Cardiac septum (tissue), 1 donor: ENCODE measurements at places on chromosomes 13 and 19. TPM values are rescaled to one million over a fixed set of nuclear protein-coding genes. Genes with fewer than 3 reads are reported as not detected.
A peak's percentile ranks its signal among the peaks of the same experiment; 100 is the strongest.

DNA sequence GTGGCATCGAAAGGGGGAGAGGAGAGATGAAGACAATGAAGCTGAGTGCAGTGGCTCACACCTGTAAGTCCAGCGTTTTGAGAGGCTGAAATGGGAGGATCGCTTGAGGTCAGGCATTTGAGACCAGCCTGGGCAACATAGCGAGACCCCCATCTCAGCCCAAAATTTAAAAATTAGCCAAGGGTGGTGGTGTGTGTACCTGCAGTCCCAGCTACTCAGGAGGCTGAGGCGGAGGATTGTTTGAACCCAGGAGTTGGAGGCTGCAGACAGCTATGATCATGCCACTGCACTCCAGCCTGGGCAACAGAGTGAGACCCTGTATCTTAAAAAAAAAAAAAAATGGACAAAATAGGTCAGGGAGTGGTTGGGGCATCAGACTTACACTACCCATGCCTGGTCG, 7.6 kb downstream of the RDH8 start:
- no peak for DNase-seq

- DNase-seq: no peak
These were observed 317.8 kb downstream of the ATP8A2 start for GRCh38 chr13:25689539-25689938.

- DNase-seq: no peak
These were observed 7.4 kb downstream of the FCER2 start for GRCh38 chr19:7694499-7694898.

GRCh38 chr13:19155321-19155861, 26.2 kb downstream of the TUBA3C start:
- peak; percentile 57 for DNase-seq

DNA sequence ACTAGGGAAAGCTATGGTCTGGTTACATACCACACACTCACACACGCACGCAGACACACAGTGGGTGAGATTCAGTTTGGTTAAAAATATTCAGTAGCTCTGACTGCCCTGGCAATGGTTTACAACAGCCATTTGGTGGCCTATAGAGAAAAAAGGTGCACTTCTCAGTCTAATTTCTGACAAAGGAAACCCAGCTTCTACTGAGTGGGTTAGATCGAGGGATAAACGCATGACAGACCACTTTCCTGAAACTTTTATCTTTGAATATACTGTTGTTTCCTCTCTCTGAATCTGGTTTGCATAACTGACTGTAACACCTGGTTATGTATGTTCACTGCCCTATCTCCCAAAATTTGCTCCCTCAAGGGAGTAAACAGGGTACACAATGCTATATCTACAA, 2.5 kb downstream of the LIG4 start:
- no peak for DNase-seq

Gene CLEC4M
- total RNA-seq: not detected

DNA sequence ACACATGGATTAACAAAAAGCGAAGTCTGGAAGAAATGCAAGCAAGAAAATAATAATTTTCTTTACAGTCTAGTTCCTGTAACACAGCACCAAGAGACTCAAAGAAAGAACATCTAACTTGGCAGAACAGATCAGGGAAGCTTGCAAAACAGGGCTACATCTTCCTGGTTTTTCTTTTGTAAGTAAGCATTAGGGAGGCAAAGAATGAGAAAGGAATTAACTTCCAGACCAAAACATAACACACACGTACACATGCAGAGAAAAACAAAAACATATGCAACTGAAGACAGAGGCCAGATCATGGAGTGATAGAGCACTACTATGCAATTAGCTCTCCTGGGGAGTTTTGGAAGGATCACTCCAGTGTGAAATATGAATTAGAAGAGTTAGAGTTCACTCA, 120.5 kb downstream of the DIAPH3 start:
- no peak for DNase-seq

DNA sequence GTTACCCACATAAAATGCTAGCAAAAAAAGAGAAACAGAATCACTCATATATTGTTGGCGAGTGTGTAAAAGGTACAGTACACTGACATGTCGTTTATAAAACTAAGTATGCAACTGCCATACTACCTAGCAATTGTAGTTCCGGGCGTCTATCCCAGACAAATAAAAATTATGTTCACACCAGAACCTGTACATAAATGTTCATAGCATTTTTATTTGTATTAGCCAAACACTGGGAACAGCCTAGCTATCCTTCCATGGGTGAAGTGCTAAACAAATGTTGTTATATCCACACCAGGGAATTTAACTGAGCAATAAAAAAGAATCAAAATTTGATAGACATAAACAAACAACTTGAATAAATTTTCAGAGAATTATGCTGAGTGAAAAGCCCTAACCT, 28.9 kb upstream of the POSTN start:
- no peak for DNase-seq

GRCh38 chr19:52566121-52566520, 4.0 kb upstream of the ZNF701 start:
- no peak for DNase-seq

Gene IZUMO2
- not detected for total RNA-seq

GRCh38 chr19:10388957-10389356, 8.6 kb upstream of the TYK2 start:
- peak; percentile 91 for DNase-seq

- no peak for DNase-seq
These were observed 1.4 kb downstream of the SH2D3A start for GRCh38 chr19:6765738-6766356.

Gene CGB8
- total RNA-seq: not detected

GRCh38 chr19:7926021-7926726, at the start of gene CTXN1:
CTXN1 (minus strand) TSS chr19:7926135; CDS start chr19:7925538, 597 bp downstream.
- peak; percentile 85 for DNase-seq

- no peak for DNase-seq
These were observed 6.4 kb upstream of the IPO5 start for GRCh38 chr13:97946951-97947588.

DNA sequence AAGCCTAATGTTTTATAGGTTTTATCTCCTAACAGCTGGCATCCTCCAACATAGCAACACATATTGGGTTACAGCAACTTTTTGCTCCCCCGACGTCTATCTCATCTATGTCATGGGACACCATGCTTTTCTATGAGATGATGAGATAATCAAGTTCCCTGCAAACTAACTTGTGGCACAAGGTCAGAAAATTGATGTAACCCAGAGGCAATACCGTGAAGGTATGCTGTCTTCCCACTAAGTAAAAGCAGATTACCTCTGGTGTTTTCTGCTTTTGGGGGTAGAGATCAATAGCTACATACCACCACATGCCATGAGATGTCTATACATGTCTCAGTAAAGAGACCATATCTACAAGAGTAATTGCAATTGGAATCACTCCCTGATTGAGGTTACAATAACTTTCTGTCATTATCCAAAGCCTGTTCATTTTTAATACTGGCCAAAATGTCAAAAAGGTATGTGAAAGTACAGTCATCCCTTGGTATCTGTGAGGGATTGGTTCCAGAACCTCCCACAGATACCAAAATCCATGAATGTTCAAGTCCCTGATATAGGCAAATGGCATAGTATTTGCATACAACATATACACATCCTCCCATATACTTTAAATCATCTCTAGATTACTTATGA, 131.3 kb downstream of the CYSLTR2 start:
- DNase-seq: no peak

DNA sequence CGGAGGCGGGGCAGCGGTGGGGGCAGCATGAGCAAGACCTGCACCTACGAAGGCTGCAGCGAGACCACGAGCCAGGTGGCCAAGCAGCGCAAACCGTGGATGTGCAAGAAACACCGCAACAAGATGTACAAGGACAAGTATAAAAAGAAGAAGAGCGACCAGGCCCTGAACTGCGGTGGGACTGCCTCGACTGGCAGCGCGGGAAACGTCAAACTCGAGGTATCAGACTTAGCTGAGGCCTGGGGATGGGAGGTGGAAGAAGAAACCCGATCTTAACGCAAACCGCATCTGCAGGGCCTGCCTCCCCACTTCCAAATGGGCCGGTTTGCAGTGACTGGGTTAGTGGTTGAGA, 693 bp downstream of the RFXAP start:
- DNase-seq: no peak

Gene SBK2
- total RNA-seq: 2.0 TPM

GRCh38 chr19:46624958-46625661, at the start of gene PTGIR:
PTGIR (minus strand) TSS chr19:46625089; CDS start chr19:46624225, 864 bp downstream.
- peak; percentile 84 for DNase-seq

Gene RDH8
- not detected for total RNA-seq

Gene RASIP1
- 13.6 TPM for total RNA-seq

GRCh38 chr13:84844473-84844872, 954.7 kb downstream of the SLITRK6 start:
- DNase-seq: no peak

GRCh38 chr19:5250127-5250659, 90.4 kb downstream of the PTPRS start:
- peak; percentile 88 for DNase-seq

Gene ZNF844
- 14.7 TPM for total RNA-seq

GRCh38 chr19:19628501-19629134, 598 bp upstream of the LPAR2 start:
- no peak for DNase-seq

DNA sequence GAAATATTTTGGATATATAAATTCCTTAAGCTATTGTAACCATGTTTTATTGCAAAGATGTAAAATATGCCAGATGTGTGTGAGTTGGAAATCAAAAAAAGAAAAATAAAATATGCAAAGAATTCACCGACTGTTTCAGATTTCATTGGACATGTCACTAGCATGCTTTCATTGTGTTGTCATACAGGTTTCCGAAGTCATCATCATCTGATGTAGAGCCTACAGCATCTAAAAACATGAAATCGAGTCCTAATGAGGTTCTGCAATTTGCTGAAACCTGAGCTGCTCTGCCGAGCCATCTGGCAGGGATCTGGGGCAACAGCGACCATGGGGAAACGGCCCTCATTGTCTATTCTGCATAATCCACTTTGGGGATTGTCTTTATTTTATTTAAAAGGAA, 196.1 kb upstream of the MAB21L1 start:
- no peak for DNase-seq
